Left lung (tissue), 14 donors: ENCODE measurements at places on chromosomes 1 and 21. TPM values are rescaled to one million over a fixed set of nuclear protein-coding genes. Genes with fewer than 3 reads are reported as not detected.

DNA sequence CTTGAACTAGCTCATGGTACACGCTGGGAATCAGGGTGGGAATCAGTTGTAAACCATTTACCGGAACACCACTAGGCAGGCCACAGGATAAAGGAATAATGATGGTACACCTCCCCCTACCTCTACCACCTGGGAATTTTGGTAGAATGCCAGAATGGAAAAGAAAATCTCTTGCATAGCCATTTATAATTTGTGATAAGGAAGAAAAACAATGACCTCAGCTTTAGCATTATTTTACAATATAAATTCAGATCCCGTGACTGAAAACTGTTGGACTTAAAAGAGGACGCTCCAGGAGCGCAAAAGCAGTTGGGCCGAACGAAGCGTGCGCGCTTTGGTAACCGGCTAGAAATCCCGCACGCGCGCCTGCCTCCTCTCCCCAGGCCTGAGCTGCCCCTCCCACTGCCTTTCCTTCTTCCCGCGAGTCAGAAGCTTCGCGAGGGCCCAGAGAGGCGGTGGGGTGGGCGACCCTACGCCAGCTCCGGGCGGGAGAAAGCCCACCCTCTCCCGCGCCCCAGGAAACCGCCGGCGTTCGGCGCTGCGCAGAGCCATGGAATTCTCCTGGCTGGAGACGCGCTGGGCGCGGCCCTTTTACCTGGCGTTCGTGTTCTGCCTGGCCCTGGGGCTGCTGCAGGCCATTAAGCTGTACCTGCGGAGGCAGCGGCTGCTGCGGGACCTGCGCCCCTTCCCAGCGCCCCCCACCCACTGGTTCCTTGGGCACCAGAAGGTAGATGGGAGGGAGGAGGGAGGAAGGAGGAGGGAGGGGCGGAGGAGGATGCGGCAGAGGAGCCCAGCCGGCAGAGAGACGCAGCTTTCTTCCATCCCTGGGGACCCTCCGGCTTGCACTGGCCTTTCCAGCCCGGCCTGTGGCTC is at the start of gene CYP4X1:
Gene CYP4X1 (plus strand): TSS at position 402 of the 873 bp plus-strand sequence. CDS start 149 bp downstream, at position 551.
- DNase-seq: peak; percentile 23

DNA sequence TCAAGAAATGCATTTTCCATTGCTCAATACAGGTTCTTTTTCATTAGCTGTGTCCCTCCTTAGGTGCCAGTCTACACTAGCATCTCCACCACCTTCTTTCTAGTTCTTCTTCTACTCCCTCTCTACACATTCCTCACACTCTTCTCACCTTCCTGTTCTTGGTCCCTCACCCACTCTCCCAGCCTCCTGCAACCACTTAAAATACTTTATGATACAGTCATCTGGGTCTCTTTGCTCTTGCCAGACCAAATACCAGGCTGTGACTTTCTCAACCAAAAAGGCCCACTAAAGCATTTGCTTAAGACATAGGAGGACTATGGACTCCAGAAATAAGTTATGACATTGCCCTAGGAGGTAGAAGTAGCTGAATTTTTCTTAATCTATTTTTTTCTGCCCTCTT is 35.1 kb downstream of the PIGM start:
- DNase-seq: no peak

DNA sequence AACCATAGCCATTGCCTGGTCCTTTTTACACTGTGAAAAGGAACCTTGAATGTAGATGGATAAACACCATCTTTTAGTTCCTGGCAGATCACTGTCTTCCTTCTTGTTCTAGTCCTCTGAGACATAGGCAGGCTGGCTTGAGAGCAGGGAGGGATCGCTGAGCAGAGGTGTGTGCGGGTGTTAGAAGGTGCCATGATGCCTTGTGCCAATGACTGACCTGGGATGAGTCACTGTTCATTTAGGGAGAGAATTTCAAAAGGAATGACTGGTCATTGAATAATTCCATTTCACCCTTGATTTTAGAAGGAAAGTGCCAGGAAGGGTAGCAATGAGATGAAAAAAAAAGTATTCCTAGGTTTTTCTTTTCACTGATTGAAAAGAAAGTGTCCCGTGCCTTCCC is 383.9 kb downstream of the KIF26B start:
- no peak for DNase-seq

GRCh38 chr1:89724369-89725010 is 91.6 kb downstream of the LRRC8C start:
- DNase-seq: no peak

DNA sequence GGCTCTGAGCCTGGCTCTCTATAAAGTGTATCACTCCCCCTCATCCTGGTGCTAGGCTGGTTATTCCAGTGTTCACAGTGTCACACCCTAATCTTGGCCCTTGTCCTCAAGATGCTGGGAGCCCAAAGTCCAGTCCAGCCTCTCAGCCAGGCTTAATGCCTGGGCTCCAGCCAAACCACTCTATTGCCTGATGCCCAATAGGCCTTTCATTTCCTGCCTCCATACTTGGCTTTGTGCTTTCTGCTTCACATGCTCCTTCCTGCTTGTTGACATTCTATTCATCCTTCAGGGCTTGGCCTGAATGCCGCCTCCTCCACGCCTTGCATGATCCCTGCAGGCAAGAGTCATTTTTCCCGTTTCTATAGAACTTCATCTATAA is 1.7 kb downstream of the KLHDC8A start:
- DNase-seq: peak; percentile 81

- no peak for DNase-seq
Measured at GRCh38 chr1:88302843-88303486, 381.1 kb upstream of the PKN2 start.

DNA sequence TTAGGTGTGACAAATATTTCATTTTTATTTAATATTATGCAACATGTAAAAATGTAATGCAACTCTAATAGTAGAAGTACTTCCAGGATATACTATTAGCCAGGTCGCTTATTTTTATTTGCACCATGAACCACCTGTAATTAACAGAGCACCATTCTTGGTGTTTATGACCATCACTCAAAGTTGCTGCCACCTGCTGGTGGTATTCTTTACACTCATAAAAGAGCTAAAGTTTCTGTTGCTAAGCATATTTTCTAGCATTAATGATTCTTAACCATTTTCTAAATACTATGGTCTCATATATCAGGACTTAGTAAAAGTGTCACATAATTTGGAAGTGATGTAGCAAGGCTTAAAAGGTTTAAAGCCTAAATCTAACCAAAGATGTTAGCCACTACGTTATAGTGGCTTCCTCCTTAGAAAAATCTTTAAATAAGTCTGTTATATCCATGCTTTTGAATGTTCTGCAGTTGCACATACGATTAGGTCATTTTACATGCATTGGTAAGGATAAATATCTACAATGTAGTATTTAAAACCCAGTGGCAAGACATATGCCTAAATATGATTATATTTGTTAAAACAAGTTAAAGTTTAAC is 244.5 kb downstream of the NEGR1 start:
- DNase-seq: no peak

GRCh38 chr1:33866281-33866680 is 2.4 kb downstream of the HMGB4 start:
- DNase-seq: no peak

DNA sequence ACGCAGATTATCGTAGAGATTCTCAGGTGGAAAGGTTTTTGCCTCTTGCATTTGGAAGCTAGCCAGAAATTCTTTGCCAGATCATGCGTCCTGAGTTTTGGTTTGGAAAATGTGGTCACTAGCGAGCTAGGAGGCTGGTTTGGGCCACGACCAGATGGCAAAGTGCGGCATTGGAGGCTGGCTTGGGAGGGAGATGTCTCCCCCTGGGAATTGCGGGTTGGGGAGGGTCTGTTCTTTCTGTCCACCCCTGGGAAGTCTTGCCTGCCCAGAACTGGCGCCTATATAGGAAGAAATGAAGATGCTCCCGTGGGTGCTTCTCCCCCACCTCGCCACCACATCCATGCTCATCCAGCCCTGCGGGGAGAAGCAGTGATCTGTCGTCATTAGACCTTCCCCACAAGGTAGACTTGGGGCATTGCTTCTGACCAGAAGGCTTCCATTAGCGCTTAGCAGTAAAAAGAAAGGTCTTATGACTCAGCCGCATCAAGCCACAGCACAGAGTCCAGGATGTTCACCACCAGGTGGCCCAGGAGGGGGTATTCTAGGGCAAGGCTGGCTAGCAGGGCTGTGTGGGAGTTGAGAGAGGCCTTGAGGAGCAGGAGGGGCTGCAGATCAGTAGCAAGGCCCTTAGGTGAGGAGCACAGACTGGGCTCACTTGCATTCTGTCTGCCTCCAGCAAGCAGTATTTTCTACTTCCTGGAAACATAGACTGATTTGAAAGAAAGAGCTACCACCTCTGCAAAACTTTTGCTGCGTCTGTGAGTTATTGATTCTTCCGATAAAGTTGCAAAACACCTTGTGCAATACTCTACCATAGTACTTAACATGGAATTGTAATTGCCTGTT is 1.5 kb upstream of the PTP4A2 start:
- no peak for DNase-seq

DNA sequence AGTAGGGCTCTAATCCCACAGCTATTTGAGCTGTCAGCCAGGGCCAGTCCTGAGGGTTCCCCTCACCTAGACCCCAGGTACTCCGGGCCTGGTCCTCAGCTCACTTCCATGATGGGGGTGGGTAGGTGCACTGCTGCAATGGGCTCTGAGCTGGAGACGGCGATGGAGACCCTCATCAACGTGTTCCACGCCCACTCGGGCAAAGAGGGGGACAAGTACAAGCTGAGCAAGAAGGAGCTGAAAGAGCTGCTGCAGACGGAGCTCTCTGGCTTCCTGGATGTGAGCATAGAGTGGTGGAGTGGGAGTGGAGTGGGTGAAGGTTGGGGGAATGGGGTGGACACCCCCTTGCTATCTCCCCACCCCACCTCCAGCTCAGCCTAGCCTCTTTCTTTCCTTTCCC is 2.1 kb downstream of the S100A1 start:
- DNase-seq: no peak

- DNase-seq: no peak
Measured at GRCh38 chr1:54254055-54254454, 54.1 kb downstream of the MRPL37 start.

DNA sequence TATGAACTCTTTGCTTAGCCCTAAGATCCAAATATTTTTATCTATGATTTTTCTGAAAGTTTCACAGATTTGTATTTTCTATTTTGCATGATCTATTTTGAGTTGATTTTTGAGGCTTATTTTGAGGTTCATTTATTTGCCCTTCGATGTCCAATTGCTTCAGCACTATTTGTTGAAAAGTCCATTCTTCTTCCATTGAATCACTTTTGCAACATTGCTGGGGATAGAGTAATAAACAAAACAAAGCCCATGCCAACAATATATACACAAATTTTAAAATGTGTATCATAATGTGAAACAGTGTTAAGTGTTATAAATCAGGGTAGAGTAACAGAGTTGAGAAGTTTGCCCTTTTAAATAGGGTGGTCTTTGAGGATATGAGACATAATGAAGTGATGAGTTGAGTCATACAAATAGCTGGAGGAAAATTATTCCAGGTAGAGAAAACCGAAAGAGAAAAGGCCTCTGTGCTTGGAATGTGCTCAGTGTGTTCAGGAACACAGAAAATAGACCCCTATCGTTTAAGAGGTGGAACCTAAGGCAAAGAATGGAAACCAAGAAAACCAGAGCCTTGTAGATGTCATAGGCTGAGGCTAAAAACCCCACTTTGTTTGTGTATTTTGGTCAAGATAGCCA is 172.7 kb upstream of the NR5A2 start:
- DNase-seq: no peak

DNA sequence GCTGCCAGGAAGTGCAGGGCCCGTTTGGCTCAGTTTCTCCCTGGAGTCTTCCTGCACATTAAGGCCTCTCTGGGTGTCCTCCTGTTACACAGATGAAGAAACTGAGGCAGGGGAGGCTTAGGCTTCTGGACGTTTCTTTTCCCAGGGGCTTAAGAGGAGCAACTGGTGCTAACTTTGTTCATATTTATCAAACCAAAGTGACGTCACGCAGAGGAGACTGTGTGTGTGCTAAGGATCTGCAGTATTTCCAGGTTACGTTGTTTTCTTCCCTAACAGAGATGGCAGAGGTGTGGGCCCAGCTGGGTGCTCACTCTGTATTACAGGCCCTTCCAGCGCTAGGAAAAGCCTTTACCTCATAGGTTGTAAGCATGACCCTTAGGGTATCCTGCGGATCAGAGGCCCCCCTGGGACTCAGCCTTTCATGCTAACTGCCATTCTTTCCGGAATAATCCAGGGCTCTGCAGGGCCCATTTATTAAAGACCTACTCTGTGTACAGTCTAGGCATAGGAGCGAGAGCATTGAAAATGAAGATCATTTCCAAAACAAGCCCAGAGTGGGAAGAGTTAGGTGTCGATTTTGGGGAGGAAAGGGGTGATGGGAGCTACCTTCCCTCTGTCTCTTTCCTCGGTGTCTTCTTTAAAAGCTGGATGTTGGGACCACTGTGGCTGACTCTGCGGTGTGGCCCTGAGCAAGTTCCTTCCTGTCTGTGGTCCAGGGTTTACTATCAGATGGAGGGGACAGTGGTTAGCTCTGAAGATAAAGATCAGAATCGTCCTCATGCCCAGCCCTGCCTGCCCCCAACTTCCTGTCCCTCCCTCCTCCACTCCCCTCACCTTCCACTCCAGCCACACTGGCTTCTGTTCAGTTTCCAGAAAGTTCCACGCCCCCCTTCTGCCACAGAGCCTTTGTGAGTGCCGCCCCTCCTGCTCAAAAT is 4.6 kb downstream of the AGTRAP start:
- no peak for DNase-seq

- no peak for DNase-seq
Measured at GRCh38 chr1:232562855-232563510, 67.0 kb downstream of the SIPA1L2 start.

GRCh38 chr1:117093091-117093534 is 28.4 kb downstream of the TRIM45 start:
- no peak for DNase-seq

DNA sequence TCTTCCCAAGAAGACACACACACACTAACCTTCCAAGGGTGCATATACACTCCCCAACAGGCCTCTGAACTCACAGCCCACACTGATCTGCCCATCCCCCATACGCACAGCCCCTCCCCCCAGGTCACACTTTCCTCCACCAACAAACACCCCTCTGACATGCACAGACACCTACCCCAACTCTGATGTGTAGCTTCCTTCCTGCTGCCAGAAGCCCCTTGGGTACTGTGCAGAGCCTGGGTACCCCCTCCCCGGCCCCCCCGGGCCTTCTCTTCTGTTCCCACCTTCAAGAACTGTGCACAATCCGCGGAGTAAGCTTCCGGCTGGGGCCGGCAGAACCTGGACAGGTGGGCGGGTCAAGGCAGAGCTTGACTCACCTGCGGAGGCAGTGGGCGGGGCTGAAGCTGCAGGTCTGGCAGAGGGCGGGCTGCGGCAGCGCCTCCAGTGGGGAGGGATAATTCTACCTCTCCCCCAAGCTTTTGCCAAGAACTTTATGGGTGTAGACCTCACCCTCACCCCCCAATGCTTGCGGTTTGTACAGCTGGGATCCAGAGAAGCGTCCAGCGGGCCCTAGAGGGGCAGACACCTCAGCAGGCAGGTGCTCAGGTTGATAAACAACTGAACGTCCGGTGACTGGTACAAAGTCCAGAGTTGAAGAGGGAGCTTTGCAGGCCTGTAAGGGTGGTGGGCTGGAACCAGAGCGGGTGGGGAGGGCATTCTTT is at the start of gene C1orf210:
Gene C1orf210 (minus strand): TSS at position 313 of the 722 bp plus-strand sequence. CDS start 2,311 bp downstream, outside the sequence.
- peak; percentile 82 for DNase-seq

The PTPN14 gene
- 16.4 TPM for polyA plus RNA-seq

The FAM167B gene
- 3.7 TPM for polyA plus RNA-seq

The RPTN gene
- polyA plus RNA-seq: not detected

The KCNA3 gene
- polyA plus RNA-seq: 1.0 TPM

The CREG1 gene
- 79.9 TPM for polyA plus RNA-seq

The USP24 gene
- polyA plus RNA-seq: 45.6 TPM

The ELF3 gene
- polyA plus RNA-seq: 60.0 TPM

The FCRL1 gene
- polyA plus RNA-seq: 0.15 TPM

The FAM43B gene
- 0.88 TPM for polyA plus RNA-seq

The DMRTB1 gene
- not detected for polyA plus RNA-seq

The OR10J1 gene
- polyA plus RNA-seq: 0.06 TPM

The LCE5A gene
- not detected for polyA plus RNA-seq
